ENCODE measurements at places on chromosomes 1 and 21. TPM values are rescaled to one million over a fixed set of nuclear protein-coding genes. Genes with fewer than 3 reads are reported as not detected.

DNA sequence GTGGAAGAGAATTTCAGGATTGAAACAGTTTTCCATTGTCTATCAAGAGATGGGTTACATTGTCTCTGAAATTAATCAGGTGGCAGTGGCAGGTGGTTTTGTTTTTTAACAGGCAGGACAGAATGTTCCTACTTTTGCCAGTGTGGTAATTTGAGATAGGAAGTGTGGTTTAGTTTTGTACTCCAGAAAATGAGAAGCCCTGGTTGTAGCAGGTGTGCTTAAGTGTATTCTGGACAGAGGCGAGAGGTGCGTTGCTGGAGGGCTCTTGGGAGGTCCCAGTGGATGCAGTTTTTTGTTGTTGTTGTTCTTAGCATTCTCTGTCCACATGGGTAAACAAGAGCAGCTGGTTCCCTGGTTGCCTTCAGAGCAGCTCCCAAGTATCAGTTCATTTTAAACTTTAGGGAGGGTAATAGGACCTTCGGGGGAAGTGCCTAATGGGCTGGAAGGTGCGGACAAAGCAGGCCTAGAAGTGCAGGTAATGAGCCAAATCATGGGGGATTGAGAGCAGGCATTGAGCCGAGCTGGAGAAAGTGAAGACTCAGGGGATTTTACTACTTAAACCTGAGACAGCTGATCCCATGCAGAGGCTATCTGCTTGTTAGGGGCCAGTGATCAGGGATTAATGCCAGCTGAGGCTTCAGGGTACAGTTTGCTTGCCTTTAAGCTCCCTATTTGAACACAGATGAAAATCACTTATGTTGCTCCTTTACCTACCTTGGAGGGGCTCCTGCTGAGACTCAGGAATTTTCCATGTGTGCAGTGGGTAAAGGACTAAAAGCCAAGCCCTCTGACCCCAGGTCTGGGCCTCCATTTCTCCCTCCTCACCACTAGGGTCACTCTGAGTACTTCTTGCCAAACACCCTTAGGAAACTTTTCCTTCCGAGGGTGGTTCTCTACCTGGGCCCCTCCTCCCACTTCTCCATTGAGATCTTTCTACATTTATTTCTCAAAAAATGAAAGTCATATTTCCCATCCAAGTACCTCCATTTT is 6.1 kb downstream of the PFKFB2 start:
- H3K4me1 ChIP-seq: no peaks in the 10 kb centered on the region
- H3K4me3 ChIP-seq: no peak overlapping the region
- H3K27me3 ChIP-seq: no peaks in the 10 kb centered on the region
- peaks cover 36% of the 10 kb centered on the region for H3K36me3 ChIP-seq
- H3K27ac ChIP-seq: no peak overlapping the region

DNA sequence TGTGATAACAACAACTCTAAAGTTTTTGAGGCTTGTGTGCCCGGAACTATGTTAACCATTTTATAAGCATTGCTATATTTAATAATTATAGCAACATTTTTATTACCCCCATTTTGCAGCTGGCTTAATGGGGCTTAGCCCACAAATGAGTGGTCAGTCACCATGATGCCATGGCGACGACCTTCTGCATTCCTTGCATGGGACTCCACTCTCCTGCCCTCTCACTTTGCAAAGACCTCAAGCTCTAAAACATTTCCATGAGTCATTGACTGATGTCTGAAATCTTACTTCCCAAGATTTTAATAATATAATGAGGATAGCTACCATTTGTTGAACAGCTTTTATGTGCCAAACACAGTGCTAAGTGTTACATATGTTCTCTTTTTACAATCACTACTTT is 15.4 kb downstream of the NGF start:
- no peak for DNase-seq
- H3K27ac ChIP-seq: no peak overlapping the region
- no peaks in the 10 kb centered on the region for H3K36me3 ChIP-seq
- H3K27me3 ChIP-seq: no peaks in the 10 kb centered on the region

DNA sequence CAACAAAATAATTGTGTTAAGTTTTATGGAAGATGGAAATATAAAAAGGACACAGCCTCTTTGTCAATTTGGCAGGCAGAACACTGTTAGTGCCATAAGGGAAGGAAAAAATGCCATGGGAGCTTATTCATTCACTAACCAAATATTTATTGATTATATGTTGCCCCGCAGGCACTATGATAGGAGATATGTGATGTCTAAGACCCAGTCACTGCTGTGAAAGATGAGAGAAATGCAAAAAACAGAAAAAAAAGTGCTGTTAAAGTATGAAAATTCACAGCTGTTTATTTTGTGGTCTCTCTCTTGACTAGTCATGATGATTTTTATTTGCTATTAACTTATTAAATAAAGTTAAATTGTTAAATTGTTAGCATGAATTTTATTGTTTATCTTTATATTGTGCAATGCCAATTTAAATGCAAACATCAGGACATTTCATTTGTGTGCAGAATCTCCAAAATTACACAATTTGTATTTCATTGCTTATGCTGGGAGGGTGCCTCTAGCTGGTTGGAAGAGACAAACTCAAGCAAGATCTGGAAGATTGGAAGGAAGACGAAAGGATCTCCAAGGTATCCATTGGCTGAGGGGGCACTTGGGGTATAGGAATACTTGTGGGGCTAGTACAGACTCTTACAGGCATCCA is 17.8 kb upstream of the PTGFR start:
- no peaks in the 10 kb centered on the region for H3K36me3 ChIP-seq
- no peak overlapping the region for H3K27ac ChIP-seq
- no peak for DNase-seq
- no peaks in the 10 kb centered on the region for H3K27me3 ChIP-seq
- no peak overlapping the region for H3K4me3 ChIP-seq
- H3K4me1 ChIP-seq: no peaks in the 10 kb centered on the region

The PER3 gene
- total RNA-seq: 41.9 TPM

- no peaks in the 10 kb centered on the region for H3K27me3 ChIP-seq
- no peaks in the 10 kb centered on the region for H3K4me1 ChIP-seq
- no peak for DNase-seq
- no peak overlapping the region for H3K4me3 ChIP-seq
These were observed 26.7 kb downstream of the CFH start for GRCh38 chr1:196678510-196678884.

GRCh38 chr1:180266275-180267210 is 36.5 kb downstream of the LHX4 start:
- no peaks in the 10 kb centered on the region for H3K36me3 ChIP-seq
- no peak overlapping the region for H3K4me3 ChIP-seq
- H3K27ac ChIP-seq: no peak overlapping the region

DNA sequence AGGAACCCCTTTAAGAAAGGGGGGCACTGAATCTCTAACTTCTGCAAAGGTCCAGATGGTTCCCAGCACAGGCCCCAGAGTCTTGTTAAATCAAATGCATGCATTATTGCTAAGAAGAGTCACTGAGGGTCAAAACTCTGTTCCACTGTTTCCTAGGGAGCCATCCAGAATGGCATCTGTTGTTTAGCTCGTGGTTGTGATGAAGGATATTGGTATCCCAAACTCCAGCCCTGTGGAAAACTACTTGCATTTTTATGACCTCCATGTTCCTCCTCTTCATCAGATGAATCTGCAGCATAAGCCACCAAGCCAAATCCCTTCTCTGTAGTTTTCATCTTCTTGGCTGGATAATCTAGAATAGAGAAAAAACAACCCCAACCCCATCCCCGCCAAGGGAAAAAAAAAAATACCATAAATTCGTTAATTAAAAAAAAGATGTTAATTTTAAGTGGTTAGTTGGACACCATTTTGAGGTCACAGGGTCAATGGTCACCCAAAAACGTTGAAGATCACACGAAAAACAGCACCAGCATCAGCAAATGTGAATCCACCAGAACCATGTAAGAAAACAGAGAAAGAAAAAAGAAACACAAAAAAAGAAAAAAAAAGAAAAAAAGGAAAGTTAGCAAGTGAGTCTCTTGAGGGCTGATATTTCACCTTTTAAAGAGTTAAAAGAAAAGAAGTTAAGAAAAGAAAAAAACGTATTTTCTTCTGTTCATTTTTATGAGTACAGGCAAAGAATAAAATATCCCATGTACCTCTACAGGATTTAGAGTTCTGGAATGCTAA is 3.0 kb upstream of the RIT1 start:
- peaks cover 55% of the 10 kb centered on the region for H3K36me3 ChIP-seq
- DNase-seq: no peak

GRCh38 chr21:45078877-45079281 is 4.5 kb downstream of the ADARB1 start:
- peak overlapping the region; percentile 69 for H3K27ac ChIP-seq
- peaks cover 76% of the 10 kb centered on the region for H3K4me1 ChIP-seq
- no peaks in the 10 kb centered on the region for H3K36me3 ChIP-seq
- DNase-seq: no peak
- no peaks in the 10 kb centered on the region for H3K27me3 ChIP-seq

The RHD gene
- total RNA-seq: not detected

- no peaks in the 10 kb centered on the region for H3K27me3 ChIP-seq
- no peaks in the 10 kb centered on the region for H3K4me1 ChIP-seq
- H3K4me3 ChIP-seq: no peak overlapping the region
- H3K27ac ChIP-seq: no peak overlapping the region
- DNase-seq: no peak
- H3K36me3 ChIP-seq: peaks cover 8% of the 10 kb centered on the region
These were observed 27.3 kb downstream of the TMEM200B start for GRCh38 chr1:29096231-29096886.

DNA sequence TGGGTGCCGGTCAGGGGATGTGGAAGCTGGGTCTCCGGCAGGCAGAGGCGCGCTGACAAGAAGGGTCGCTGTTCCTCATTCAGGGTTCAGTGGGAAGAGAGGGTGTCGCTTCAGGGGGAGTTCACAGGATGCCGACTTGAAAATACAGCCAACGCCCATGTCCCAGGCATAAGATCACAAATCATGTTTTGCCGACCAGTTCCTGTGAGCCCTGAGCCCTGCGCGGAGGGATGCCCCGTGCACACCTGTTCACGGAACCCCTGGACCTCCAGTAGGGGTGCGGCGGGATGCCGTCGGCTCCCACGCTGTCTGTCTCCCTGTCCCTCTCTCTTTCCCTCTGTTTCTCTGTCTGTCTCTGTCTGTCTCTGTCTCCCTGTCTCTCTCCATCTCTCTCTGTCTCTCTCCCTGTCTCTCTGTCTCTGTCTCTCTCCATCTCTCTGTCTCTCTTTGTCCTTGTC is 26.8 kb downstream of the TP73 start:
- H3K36me3 ChIP-seq: no peaks in the 10 kb centered on the region
- no peak for DNase-seq
- peaks cover 44% of the 10 kb centered on the region for H3K27me3 ChIP-seq
- H3K4me3 ChIP-seq: no peak overlapping the region
- peaks cover 2% of the 10 kb centered on the region for H3K4me1 ChIP-seq

- H3K27me3 ChIP-seq: no peaks in the 10 kb centered on the region
- H3K4me3 ChIP-seq: no peak overlapping the region
- H3K27ac ChIP-seq: no peak overlapping the region
- DNase-seq: no peak
- no peaks in the 10 kb centered on the region for H3K36me3 ChIP-seq
- H3K4me1 ChIP-seq: no peaks in the 10 kb centered on the region
These were observed 459.8 kb downstream of the KCNT2 start for GRCh38 chr1:196148367-196148970.

DNA sequence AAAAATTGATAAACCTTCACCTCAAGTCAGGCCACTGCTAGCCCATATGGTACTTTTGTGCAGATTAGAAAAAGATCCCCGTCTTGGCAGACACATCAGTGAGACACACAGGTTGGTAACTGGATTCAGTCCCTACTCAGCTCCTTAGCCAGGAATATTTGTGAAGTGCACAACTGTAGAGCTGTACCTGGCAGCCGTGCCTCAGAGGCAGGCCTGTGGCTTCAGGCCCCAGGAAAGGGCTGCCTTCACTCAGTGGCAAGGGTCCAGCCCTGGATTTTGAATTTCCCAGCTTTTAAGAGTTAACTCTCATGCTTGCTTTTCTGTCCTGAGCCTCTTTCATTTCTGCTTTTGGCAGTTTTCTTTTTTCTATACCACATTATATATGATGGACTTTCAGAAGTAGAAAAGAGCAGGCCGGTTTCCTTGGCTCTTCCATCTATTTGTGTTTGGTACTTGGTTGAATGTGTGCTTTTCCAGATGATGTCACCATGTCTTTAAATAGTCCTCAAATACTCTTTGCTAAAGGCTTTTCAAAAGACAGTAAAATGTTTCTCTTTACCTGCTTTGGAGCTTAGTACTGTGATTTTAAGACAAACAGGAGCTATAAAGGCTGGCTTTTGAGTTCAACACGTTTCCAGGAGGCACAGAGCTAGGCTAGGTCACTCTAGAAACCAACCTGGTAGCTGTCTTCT is 186.6 kb downstream of the AK5 start:
- no peaks in the 10 kb centered on the region for H3K27me3 ChIP-seq
- peaks cover 14% of the 10 kb centered on the region for H3K4me1 ChIP-seq
- no peak for DNase-seq
- no peak overlapping the region for H3K27ac ChIP-seq
- H3K36me3 ChIP-seq: no peaks in the 10 kb centered on the region

The KCNA3 gene
- total RNA-seq: 0.80 TPM

GRCh38 chr1:94526152-94526980 is 15.2 kb downstream of the F3 start:
- H3K4me3 ChIP-seq: no peak overlapping the region
- peaks cover 3% of the 10 kb centered on the region for H3K4me1 ChIP-seq
- H3K27me3 ChIP-seq: no peaks in the 10 kb centered on the region
- no peak overlapping the region for H3K27ac ChIP-seq

DNA sequence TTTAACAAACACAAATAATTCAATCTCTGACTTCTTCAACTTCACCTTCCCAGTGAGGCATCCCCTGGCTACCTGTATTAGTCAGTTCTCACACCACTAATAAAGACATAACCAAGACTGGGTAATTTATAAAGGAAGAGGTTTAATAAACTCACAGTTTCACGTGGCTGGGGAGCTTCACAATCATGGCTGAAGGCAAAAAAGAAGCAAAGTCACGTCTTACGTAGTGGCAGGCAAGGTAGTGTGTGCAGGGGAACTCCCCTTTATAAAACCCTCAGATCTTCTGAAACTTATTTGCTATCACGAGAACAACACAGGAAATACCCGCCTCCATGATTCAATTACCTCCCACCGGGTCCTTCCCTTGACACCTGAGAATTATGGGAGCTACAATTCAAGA is 478.5 kb downstream of the ADGRL2 start:
- no peaks in the 10 kb centered on the region for H3K27me3 ChIP-seq
- no peaks in the 10 kb centered on the region for H3K36me3 ChIP-seq
- no peak overlapping the region for H3K4me3 ChIP-seq
- H3K4me1 ChIP-seq: no peaks in the 10 kb centered on the region
- H3K27ac ChIP-seq: no peak overlapping the region

DNA sequence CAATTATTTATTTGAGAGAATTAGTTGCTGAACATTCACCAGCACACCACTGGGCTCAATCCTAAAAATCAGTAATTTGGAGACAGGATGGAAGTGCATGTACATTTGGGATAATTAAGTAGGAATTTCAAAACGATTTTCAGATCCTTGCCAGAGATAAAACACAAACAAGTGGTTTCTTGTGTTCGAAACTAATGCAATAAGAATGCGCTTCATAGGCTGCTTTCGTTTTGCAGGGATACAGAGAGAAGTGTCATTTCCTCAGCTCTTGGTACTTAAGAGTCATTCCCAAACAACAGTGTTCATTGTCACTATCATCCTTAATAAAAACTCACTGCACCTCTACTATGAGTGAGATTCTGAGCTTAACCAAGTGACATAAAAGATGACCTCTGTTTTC is 20.6 kb upstream of the USP24 start:
- no peaks in the 10 kb centered on the region for H3K36me3 ChIP-seq
- H3K27me3 ChIP-seq: no peaks in the 10 kb centered on the region
- peaks cover 3% of the 10 kb centered on the region for H3K4me1 ChIP-seq
- H3K4me3 ChIP-seq: no peak overlapping the region
- no peak for DNase-seq
- H3K27ac ChIP-seq: no peak overlapping the region
